ENCODE measurements at places on chromosomes 6 and 20. TPM values are rescaled to one million over a fixed set of nuclear protein-coding genes. Genes with fewer than 3 reads are reported as not detected.

The CAGE1 gene
- 0.13 TPM for total RNA-seq

The KCNB1 gene
- 0.08 TPM for total RNA-seq

DNA sequence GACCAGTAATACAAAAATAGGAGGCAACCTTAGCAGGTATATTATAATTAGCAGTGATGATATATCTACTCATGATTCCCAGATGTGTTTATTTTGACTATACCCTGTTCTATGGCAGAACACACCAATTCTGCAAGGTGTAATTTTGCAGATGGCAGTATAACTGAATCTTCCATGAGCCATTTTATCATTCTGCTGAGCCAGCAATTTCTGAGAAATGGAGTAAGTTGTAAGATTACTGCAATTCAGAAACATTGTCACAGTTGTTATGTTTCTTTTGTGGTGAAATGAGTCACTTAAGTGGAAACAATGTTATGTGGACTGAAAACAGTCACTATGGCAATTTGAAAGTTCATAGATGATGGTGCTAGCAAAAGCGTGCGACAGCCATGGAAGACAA is 63.7 kb upstream of the RIMS1 start:
- no peak for DNase-seq

DNA sequence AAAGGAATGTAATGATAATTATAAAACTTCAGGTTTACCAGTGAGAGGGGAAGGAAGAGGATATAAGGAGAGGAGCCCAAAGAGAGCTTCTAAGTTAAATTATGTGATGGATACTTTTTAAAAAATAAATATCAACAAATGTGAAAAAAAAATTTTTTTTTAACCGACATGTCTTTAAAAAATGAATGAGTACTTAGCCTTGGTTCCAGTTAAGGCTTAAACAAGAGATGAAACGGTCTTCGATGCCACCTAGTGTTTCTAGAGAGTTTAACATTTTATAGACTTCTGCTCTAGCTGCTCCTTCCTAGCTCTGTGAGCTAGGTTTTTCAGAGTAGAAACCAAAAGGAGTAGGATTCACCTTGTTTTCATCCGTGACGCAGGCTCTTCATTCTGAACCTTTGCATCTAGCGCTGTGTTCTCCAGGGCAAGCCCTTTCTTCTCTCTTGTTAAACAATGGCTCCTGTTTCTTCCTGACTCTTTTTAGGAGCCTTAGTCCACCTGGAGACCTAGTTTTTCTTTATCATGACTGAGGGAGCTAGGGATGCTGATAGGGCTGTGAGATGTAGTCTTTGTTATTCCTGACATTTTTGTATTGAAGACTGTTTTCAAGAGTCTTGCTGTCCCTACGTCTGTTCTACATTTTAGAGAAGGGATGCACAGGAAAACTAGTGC is 42.4 kb upstream of the GNRH2 start:
- no peak for DNase-seq

GRCh38 chr6:82040405-82041221 is 206.9 kb downstream of the IBTK start:
- no peak for DNase-seq

The MPIG6B gene
- total RNA-seq, result not detected

GRCh38 chr20:60882836-60883235 is 369.2 kb upstream of the CDH4 start:
- no peak for DNase-seq

GRCh38 chr20:17498641-17499040 is 32.5 kb downstream of the BFSP1 start:
- no peak for DNase-seq

GRCh38 chr6:55694148-55694547 is 115.2 kb upstream of the HMGCLL1 start:
- DNase-seq, result no peak

- DNase-seq, result no peak
These were observed 64.2 kb upstream of the CCN6 start for GRCh38 chr6:111989743-111990142.

- DNase-seq, result peak; percentile 83
These were observed at the start of gene NQO2 for GRCh38 chr6:2999618-3000557. TSS of gene NQO2 (plus strand) at chr6:2999894. CDS start at chr6:3006553, 6,659 bp downstream.

DNA sequence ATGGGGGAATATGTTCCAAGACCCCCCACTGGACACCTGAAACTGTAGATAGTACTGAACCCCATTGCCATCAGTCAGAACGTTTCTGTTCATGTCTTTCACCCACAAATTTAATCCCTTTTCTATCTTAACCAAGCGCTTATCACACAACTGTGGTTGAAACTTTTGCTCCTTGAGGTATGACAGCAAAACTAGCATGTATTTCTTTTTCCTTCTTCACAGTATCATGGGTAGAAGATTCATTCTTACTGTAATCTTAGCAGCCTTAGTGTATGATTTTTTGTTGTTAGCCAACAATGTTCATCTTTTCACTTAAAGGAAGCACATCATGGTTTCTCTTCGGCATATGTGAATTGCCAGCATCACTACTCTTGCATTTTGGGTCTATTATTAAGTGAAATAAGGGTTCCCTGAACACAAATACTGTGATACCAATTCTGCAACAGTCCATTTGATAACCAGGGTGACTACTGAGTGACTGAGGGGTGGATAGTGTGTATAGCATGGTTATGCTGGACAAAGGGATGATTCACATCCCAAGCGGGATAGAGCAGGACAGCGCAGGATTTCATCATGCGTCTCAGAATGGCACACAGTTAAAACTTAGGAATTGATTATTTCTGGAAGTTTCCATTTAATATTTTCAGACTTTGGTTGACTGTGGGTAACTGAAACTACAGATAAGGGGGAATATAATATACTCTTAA is 41.8 kb downstream of the KCNS1 start:
- DNase-seq, result no peak

The ARFGEF3 gene
- 0.22 TPM for total RNA-seq

DNA sequence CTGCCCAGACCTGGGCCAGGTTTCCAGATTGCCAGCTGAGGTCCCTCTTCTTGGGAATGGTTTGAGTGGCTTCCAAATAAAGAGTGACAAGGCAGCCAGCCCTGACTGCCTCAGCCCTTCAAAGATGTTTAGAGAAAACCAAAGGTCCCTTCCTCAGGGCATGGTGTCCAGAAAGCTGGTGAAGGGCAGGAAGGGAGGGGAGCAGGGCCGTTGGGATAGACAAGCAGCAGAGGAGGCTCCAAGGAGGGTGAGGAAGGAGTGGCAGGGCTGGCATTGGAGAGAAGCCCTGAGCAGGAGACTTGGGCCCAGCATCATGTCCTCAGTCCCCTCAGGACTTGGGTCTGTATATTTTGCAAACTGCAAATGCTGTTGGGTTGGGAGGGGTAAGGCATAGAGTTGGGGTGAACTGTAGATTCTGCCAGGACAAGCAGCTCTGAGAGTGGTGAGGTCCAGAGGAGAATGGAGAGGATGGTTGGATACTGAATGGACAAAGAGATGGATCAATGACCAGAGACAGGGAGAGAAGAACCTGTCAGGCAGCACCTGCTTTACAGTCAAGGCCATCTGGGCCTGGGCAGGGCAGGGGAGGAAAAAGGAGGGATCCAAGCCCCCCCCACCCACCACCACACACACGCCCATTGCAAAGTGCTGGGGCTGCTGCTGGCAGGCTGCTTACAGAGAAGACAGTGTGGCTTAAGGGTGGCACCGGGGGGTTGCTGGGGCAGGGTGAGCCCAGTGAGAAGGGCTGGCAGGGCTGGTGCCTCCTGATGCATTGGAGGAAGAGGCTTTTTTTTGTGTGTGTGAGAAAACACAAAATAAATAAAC is 5.5 kb upstream of the DSN1 start:
- DNase-seq, result no peak

The TTK gene
- 22.4 TPM for total RNA-seq

DNA sequence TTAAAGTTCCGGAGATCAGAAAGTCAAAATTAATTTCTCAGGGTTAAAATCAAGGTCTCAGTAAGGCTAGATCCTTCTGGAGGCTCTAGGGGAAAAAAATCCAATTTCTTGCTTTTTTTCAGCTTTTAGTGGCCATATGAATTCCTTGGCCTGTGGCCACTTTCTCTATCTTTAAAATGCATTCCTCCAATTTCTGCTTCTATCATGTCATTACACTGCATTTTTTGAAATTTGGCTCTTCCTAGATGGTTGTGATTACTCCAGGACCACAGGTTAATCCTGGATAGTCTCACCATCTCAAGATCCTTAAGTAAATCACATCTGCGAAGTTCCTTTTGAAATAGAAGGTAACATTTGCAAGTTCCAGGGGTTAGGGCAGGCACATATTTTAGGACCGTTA is 1294.9 kb upstream of the CITED2 start:
- no peak for DNase-seq

DNA sequence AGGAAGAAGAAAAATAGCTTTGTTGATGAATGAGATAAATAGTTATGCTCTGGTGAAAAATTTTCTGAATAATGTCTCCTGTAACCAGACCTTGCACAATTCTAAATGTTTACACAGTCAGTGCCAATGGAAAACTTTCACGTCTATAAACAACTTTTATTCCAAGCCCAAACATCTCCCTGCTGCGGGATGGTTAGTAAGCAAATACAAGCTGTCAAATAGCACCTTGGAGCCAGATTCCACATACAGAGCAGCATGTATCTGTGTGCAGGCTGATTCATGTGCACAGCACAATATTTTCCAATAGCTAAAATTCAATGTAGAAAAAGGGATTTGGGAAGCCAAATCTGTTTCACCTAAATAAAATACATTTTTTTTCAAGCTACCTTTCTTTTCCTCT is 813.3 kb downstream of the HACE1 start:
- DNase-seq, result no peak

DNA sequence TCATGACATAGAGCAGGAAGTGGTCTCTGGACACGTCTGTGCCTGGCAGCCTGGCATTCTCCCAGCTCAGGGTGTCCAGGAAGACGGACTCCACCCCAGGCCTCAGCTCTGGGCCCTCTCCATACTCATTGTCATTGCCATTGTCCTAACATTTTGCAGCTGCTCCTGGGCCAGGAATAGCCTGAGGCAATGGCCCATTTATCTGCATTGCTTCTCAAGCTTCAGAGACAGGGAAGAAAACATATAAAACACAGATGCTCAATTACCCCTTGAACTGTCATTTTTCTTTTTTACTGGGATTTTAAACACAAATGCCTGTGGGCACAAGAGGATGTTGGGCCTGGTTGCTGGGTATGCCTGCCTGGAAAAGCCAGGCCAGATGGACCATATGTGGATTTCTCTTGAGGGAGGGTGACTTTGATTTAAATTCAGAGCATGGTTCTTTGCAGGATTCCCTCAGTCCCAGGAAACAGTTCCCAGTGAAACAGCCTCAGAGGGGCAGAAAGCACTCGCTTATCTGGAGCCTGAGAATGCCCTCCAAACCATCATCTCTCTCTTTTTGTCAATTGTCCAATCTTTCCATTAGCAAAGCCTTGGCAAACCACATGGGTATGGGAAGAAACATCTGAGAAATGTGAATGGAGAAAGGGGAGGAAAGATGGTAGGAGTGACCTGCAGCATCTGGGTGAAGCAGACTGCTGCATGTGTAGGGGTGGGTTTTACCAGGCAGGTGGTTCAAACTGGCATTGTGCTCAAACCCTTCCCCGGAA is 17.9 kb downstream of the LAMP5 start:
- no peak for DNase-seq

The TENT5A gene
- total RNA-seq, result 0.34 TPM

DNA sequence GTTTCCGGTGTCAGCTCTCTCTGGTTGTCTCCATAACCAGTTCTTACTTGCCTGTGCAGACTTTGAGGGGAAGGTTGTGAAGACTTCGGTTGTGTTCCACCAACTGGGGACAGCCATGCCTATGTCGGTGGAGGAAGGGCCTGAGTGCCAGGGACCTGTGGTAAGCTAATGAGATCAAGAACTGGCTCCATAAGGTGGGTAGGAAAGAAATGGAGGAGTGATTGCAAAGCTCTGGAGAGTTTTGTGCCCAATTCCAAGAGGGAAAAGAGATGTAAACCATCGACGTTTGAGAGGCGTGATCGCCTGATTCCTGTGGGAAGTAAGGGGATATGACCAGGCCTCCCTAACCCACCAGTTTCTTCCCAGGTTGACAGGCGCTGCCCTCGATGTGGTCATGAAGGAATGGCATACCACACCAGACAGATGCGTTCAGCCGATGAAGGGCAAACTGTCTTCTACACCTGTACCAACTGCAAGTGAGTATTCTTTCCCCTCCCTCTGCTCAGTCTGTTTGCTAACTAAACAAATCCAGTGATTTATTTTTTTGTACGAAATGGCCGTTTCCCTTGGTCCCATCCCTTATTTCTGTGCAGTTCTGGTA is 893 bp downstream of the POLR1H start:
- DNase-seq, result peak; percentile 43

GRCh38 chr20:39010496-39010895 is 48.4 kb downstream of the DHX35 start:
- DNase-seq, result no peak

The KCNK16 gene
- total RNA-seq, result not detected

DNA sequence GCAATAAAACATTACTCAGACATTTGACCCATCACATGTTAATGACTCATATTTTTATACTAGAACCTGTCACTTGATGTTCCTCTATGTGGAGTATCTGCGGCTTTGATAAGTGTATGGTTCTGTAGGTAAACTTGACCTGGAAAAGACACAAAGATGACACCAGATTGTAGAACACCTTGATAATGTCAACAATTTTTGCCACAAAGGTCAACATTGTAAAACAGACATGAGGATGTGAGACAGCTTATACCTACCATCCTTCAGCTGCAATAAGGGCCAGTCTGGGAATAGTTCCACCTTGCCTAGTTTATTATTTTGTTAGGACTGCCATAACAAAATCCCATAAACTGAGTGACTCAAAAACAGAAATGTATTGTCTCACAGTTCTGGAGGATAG is 202.4 kb downstream of the LMBRD1 start:
- DNase-seq, result no peak

DNA sequence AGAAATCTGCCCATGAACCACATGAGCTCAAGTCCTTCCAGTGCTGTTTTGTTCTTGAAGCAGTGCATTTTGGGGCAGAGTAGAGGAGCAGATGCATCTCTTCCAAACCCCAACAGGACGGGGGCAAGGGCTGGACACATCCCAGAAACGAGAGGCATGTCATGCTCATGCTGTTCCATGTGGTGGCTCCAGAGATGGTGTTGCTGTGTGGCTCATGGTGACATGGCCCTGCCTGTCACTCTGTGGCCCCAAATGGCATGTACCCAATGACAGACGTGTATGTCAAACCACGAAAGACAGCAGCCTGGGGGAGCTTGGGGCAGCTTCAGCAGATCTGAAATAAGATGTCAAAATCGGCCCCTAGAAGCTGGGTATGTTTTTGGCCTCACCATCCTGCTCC is 46.3 kb downstream of the NRN1 start:
- no peak for DNase-seq

- no peak for DNase-seq
These were observed 11.6 kb downstream of the PLN start for GRCh38 chr6:118559659-118560058.

- DNase-seq, result no peak
These were observed 6.7 kb upstream of the ACSS1 start for GRCh38 chr20:25064561-25065071.

DNA sequence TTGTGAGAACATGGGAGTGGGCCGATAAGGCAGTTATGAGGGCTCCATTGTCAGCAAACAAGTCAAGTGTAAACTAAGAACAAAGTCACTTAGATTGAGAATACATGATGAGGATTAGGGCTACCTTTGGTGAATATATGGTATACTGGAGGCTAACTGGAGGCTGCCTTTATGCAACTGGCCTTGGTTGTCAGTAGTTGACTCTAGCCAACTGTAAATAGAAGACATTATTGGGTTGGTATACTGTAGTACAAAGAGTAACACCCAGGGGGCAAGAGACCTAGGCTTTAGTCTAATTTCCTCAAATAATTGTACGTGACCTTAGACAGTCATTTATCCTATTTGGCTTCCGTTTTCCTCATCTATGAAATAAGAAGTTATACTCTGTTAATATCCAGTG is 235.2 kb downstream of the ARID1B start:
- no peak for DNase-seq

The SAMD3 gene
- 3.1 TPM for total RNA-seq

GRCh38 chr20:31984981-31985471 is 17.1 kb downstream of the XKR7 start:
- no peak for DNase-seq

Measured in activated T-helper 1 cell treated with anti-CD3 and anti-CD28 coated beads, Interleukin-12 subunit alpha, Interleukin-12 subunit beta, Interleukin-2, Interleukin-4 antibody, amounts not matched to agents 30 ng/mL and 10 ng/mL and 1 ng/mL, durations not matched to agents 14 hours and 24 hours and 36 hours (primary cell).